COLO829 (cell line): ENCODE measurements at places on chromosomes 3 and 15.

- no peak for DNase-seq
These were observed 50.8 kb upstream of the CACNA2D3 start for GRCh38 chr3:54071601-54072000.

- no peak for DNase-seq
These were observed 678.8 kb downstream of the MCTP2 start for GRCh38 chr15:94910166-94910565.

DNA sequence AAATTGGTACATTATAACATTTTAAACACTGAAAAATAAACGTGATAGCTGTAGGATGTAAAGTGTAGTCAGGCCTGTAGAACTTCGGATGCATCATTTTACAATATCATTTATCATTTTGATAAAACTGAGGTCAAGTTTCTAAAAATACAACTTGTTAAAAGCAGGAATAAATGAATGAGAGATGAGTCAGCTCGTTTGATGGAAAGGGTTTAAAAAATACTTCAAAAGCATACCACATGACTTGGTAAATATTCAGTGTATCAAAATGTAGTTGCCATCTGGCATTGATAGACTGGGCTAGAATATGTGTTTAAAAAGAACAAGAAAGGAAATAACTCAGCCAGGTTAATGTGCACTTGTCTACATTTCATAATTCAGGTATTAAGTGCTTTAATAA, 357.0 kb downstream of the TIGIT start:
- peak; percentile 65 for DNase-seq

GRCh38 chr15:80447077-80447476, 42.9 kb downstream of the ARNT2 start:
- no peak for DNase-seq

DNA sequence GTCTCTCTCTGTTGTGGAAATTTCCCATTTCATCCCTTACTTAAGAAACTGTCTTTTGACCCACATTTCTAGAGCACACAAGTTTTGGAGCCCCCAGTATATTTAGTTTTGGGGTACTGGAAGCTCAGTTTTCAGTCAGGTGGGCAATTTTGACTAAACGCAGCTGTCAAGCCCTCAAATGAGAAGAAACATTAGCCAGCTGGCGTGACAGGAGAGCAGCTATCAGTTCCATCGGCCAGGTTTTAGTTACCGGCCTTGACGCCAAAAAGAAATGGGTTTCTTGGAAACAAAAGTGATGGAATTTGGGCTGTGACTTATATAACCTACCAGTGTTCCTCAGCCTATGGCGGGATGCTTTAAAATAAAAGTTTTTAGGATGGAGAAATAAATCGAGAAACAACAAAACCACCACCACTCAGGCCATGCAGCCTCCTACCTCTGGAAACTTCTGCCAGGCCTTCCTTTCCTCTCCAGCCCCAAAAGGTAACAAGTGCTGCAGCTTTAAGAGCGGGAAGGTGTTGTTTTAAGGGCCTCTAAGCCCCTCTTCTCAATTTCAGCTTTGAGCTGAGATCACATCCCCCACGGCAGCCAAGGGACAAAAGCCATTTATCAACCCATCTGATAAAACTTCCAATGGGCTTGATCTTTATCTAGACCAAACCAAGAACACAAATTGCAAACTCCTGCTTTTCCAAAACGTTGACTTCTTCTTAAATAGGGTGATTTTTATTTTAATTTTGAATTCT, 18.3 kb downstream of the RGMA start:
- no peak for DNase-seq

GRCh38 chr3:65539616-65540015, 499.1 kb downstream of the MAGI1 start:
- no peak for DNase-seq

DNA sequence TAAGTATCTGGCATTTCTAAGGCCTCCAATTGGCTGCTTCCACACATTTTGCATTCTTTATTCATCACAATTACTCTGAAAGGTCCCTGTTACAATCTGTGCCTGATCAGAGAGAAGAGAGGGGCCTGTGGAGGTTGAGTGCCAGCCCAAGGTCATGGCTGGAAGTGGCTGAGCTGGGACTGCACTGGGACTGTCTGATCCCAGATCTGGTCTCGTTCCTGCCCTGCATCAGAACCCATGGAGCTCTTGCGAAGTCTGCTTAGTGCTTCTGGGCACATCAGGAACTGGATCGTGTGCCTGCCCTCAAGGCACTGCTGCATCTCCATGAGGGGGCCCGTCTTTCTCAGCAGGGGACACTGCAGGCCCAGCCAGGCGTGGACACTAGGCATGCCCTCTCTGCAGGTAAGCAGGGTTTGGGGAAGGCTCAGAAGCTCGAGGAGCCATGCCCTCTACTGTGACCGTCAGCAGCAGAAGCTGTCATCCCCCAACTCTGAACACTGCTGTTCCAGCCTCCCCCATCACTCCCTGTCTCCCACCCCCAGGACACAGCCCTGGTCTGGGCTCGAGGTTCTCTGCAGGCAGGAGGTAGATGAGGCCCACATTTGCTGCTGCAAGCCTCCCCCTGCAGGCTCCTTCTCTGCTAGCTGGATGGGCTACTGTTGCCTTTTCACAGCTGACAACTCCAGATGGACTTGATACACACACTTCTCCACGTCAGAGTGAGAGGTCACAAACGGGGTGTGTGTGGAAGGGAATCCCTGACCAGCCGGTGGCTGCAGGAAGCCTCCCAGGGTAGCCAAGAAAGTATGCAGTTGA, 96.5 kb upstream of the PRR23E start:
- no peak for DNase-seq

DNA sequence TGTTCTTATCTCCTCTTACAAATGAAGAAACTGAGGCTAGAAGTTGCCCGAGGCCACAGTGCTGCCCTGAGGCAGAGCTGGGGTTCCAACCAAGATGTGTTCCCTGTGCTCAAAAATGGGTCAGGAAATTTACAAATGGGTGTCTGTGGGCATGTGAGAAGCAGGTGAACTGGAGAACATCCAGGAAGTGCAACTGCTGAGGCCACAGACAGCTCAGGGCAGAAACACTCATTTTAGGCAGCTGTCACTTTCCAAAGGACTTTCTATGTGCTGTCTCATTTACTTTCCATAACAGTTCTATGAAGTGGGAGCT, 47.2 kb upstream of the ATP2B2 start:
- DNase-seq: no peak

DNA sequence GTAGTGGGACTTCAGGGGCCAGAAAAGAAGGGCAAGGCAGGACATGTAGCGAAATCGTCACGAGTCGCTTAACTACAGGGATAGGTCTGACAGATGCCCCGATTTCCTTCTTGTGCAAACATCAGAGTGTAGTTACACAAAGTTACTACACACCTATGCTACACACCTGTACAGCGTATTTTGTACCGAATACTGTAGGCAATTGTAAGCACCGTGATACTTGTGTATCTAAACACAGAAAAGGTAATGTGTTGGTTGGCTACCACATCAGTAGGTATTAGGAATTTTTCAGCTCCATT, 515 bp upstream of the MTHFS start:
- DNase-seq: no peak

GRCh38 chr15:29934251-29934650, 112.0 kb upstream of the TJP1 start:
- DNase-seq: no peak

GRCh38 chr3:42655331-42655888, 1.9 kb downstream of the ZBTB47 start:
- DNase-seq: no peak

GRCh38 chr3:171797265-171797679, 13.0 kb downstream of the PLD1 start:
- no peak for DNase-seq

DNA sequence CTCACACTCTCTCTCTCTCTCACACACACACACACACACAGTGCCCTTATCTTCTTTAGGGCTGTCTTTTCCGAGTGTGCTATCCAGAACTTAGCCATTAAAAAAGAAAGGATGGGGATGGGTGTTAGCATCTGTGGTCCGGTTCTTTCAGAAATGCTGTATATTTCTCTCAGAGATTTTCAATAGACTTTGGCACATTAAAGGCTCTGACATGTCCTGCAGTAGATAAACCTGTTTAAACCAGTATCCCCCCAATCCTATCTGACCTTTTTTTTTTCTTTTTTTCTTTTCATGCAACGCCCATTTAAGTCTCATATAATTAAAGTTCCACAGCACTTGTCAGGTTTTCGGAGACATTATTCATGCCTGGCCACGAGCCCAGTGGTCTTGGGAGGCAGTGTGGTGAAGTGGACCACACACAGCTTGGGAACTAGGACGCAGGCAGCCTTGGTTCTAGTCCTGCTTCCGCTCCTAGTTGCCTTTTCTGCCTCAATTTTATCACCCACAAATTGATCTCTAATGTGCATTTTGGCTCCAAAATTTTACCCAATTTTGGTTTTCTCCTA, 13.3 kb downstream of the CAV3 start:
- DNase-seq: no peak

- peak; percentile 62 for DNase-seq
These were observed 453.0 kb upstream of the CFAP20DC start for GRCh38 chr3:59502806-59503205.

GRCh38 chr3:193917158-193917557, 218.8 kb upstream of the HES1 start:
- no peak for DNase-seq

DNA sequence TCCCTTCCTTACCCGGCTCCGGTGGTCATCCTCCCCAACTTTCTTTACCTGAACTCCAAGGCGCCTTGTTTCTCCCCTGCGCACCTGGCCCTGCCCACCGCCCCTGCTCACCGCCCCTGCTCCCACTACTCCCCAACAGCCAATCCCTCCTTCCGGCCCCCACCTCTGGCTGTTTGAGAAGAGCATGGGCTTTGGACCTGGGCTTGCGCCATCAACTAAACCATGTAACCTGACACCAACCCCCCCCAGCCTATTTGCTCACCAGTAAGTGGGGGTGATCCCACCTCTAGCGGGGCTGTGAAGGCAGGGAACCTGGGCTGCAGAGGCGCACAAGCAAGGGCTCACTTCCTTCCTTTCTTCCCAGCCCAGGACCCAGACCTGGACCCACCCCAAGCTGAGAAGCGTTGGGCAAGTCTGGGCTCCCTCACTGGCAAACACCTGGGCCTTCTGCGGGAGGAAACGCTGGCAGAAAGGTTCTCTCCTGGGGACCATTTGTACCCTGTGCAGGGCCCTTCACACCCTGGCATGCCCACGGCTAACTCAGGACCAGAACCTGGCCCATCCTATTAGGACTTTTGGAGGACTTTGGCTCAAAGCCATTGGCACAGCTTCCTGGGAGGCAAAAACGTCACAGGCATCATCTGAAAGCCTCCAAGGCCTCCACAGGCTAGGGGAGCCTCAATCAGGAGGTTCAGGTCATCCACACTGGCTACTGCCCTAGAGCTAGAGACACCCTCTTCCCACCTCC, at the start of gene PLXNB1:
PLXNB1 (minus strand) TSS at position 127 of the 748 bp plus-strand sequence. CDS start 5,475 bp downstream, outside the sequence.
- no peak for DNase-seq

DNA sequence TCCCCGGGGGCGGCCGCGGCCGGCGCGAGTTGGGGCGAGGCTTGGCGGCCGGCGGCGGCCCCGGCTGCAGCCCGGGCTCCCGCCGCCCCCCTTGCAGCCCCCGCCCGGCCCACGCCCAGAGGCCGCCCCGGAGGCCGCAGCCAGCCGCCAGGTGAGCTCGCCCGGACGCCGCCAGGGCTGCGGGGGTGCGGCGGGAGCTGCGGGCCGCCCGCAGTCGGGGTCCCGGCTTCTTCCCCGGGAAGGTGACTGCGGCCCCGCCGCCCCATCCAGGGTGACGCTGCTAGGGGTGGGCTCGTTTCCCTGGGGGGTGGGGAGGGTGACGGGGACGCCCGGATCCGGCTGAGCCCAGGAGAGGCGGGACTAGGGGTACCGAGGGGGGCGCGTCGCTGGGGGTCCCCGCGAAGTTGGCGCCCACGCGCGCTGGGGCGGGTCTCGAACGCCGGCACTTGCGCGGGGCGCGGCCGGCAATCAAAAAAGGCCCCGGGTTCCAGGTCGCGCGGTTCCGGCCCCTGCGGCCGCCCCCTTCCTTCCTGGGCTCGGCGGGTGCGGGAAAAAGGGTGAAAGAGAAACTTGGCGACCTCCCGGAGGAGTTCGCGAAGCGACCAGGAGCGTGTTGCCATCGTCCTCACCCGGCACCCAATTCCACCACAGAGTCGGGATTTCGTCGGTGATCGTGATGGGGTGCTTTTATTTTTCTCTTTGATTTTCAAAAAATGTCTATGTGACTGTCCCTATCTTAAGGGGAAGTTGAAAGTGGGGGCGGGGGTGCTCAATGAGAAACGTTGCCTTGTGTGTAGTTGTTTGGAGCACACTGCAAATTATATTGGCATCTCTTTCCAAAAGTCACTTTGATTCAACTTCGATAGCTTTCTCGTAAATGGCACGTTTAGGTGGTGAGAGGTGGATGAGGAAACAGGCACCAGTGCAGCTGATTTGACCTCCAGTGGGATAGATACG, 619 bp downstream of the ATXN7 start:
- DNase-seq: peak; percentile 43

DNA sequence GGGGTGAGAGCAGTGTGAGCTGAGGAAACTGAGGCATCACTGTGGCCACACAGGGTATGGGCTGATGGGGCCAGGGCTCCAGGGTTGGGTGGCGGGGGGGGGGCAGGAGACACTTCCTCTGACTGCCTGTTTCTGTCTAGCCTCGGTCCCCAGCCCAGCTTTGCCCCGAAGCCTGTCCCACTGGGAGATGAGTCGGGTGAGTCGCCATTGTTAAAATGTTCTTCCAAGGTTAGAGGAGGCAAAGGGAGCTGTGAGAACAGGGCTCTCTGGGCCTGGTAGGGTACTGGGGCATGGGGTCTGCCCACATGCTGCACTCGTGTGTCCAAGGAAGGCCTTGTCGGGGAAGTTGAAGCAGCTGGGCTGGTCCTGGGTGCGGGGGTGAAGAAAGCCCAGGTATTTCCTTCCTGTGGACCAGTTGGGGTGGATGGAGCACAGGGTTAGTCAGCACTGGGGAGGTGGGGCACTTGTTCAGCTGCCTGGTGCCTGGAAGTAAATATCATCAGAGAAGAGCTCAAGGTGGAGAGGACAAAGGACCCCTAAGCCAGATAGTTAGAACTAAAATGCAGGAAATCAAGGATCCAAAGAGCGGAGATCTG, 8.3 kb upstream of the JMJD7 start:
- DNase-seq: no peak

DNA sequence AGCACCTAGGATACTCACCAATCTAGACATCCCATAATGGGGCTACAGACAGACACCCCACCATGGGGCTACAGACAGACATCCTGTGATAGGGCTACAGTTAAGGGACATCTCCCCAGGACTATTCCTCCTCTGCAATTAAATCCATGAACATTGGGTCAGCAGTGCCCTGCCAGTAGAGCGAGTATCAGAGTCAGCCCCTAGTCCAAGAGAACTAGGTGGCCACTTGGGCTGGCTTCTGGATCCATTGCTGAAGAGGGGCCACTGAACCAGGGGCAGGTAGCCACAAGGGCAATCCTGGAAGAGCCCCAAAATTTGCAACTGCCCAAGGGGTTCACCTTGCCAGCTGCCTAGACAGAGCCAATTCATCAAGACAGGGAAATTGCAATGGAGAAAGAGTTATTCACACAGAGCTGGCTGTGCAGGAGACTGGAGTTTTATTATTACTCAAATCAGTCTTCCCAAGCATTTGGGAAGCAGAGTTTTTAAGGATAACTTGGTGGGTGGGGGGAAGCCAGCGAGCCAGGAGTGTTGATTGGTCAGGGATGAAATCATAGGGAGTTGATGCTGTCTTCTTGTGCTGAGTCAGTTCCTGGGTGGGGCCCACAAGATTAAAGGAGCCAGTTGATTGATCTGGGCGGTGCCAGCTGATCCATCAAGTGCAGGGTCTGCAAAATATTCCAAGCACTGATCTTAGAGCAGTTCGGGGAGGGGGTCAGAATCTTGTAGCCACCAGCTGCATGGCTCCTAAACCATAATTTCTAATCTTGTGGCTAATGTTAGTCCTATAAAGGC, 170.2 kb upstream of the SMAD3 start:
- no peak for DNase-seq

GRCh38 chr15:67542420-67543347, at the start of gene MAP2K5:
Gene MAP2K5 (plus strand): TSS chr15:67542703. CDS start chr15:67543336, 633 bp downstream.
- DNase-seq: no peak
